ENCODE measurements at places on chromosomes 4 and X.

GRCh38 chr4:653831-654502 is 20.1 kb downstream of the ATP5ME start:
- no peak for DNase-seq

DNA sequence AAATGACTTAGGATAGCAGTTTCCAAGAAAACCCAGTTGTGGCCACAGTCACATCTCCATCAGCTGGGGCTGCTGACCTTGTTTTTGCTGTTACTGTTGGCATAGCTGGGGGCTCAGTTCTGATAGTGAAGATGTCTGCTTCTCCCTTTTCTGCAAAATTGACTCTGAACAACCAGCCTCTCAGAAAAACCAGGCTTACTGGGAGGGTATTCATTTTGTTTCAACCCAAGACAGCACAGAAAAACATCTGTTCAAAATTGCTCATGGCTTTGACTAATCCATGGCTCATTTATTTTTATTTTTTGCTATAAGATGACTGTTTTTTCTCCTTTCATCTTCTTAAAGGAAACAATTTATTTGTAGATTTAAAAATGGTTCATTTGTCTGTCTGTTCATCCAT is 53.1 kb downstream of the RASL11B start:
- no peak for DNase-seq

DNA sequence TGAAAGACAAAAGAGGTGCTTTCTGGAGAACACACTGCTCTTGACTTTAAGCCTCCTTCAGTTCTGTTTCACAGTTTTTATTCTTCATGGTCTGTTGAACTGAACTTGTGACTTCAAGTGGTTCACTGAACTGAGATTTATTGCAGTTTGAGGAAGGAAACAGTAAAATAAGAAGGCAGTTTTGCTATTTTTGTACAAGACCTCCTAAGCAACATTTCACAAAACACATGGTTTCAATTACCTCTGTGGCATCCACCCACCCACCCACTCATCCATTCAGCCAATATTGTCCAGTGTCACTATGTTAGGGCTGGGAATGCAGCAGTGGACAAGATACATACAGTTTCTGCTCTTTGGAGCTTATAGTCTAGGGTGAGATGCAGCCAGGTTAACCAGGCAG is 131.3 kb downstream of the IL1RAPL2 start:
- no peak for DNase-seq

DNA sequence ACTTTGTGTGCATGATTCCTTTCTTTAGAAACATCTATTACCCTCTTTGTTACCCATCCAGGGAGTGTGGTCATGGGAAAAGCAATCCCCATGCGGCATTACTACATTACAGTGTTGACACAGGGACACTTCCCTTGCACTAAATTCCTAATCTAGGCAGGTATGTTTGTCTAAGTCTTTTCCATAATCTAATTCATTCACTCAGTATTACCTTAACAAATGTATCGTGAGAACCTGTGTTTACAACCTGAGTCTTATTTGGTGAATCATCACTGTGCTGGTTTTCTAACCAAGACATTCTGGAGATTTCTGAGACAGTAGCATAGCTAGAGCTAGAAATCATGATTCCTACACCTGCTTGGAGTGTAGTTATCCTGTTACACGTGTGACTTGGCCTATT is 326.8 kb downstream of the BMPR1B start:
- no peak for DNase-seq

- peak; percentile 52 for DNase-seq
These were observed 104.7 kb downstream of the MAML3 start for GRCh38 chr4:140049024-140049848.

GRCh38 chr4:26412381-26413372 is 77.6 kb downstream of the CCKAR start:
- no peak for DNase-seq

DNA sequence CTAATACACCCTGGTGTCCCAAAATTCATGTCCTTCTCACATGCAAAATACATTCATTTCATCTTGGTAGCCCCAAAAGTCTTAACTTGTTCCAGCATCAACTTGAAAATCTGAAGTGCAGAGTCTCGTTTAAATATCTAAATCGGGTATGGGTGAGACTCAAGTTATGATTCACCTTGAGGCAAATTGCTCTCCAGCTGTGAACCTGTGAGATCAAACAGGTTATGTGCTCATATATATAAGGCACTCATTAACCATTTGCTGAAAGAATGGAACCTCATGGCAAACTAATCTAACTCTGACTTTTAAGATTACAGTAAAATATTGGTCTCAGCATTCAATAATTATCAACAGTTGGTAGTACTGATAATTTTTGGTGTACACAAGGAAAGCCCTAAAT is 55.5 kb downstream of the PDLIM5 start:
- DNase-seq = no peak

GRCh38 chrX:46456125-46456922 is 88.9 kb downstream of the ZNF674 start:
- no peak for DNase-seq

DNA sequence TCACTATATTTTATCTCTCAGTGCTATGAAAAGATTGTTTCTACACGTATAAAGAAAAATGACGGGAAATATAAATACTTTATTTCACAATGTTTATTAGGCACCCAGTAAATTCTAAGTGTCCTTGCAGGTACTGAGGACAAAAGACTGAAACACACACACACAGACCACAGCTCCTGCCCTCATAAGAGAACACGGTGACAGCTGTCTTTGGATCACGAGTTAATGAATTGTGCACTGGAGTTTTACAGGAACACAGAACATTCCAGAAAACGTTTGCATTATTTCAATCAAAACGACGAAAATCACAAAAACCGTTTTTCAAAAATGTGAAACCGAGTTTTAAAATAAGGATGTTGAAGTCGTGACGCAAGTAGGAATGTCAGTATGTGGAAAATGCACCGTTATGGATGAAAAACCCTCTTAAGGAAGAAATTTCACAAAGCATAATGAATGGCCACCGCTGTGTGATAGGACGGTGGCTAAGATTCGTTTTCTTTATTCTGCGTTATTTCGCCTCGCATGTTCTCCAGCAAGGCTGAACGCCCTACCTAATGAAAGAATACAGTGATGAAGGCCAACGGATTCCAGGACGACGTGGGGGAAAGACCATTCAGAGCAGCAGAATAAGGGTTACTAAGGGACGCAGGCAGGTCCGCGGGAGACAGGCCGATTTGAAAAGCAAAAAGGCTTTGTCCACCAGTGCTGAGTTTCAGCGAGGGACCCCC is 24.2 kb downstream of the FAM156A start:
- DNase-seq = no peak

GRCh38 chr4:11451716-11452115 is 23.0 kb upstream of the HS3ST1 start:
- DNase-seq = no peak

DNA sequence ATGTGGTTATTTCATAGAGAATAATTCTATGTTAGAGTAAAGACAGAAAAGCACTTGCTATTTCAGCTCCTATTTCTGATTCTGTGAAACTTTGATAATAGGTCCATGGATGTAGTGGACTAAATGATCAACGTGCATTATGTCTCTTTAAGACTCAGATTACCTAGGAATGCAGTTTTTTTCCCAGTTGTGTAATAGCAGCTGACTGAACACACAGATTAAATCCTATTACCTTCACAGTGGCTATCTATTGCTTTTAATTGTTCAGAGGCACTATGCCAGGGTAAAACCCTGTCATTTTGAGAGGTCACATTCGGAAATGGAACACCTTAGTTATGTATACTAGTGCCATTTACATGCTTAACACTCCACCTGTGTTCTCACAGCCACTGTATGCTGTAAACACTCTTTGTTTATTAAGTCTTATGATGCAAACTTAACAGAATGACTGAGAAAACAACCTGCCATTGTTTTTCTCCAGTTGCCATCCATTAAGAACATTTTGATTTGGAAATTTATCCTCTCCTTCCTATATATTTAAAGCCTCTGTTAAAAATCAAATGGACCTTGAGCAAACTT is 70.5 kb downstream of the HPGD start:
- no peak for DNase-seq

GRCh38 chr4:114265342-114265741 is 285.9 kb upstream of the ARSJ start:
- DNase-seq = no peak

GRCh38 chrX:150934453-150934852 is 36.0 kb upstream of the CD99L2 start:
- DNase-seq = no peak

- DNase-seq = no peak
These were observed 137.0 kb downstream of the CPZ start for GRCh38 chr4:8729408-8730149.

- no peak for DNase-seq
These were observed 181.8 kb upstream of the MAOA start for GRCh38 chrX:43474321-43474720.

GRCh38 chr4:2220016-2220630 is 21.8 kb downstream of the HAUS3 start:
- peak; percentile 84 for DNase-seq

DNA sequence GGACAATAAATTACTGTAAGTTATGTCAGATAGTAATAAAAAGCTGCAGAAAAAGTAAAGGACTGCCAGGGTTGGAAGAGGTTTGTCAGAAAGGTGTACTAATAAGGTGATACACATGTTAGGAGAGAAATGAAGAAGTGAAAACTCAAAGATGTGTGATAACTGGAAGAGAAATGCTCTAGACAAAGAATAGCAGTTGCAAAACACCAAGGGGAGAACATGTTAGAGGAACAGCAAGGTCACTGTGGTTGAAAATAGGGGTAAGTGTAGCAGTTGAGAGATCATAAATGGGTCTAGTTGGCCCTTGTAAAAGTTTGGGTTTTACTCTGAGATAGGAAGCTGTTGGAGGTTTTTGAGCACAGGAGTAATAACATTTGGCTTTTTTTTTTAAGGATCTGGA is 46.9 kb downstream of the HSPA4L start:
- DNase-seq = no peak

DNA sequence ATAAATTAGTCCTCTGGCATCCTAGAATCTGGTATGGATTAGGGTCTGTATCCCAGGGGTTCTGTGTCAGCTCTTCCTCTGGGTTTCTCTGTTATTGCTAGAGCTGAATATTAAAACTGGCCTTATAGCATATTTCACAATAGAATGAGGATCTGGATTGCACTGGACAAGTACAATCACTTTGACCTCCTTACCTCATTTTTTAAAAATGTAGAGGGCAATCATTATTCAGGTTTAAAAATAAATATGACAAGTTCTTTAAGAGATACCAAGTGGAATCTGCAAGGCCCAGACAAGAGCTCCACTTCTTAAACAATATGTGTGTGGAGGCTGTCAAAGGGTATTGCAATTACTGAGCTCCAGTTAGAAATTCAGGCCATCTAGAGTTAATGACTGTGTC is 1.4 kb downstream of the PALLD start:
- DNase-seq = no peak

DNA sequence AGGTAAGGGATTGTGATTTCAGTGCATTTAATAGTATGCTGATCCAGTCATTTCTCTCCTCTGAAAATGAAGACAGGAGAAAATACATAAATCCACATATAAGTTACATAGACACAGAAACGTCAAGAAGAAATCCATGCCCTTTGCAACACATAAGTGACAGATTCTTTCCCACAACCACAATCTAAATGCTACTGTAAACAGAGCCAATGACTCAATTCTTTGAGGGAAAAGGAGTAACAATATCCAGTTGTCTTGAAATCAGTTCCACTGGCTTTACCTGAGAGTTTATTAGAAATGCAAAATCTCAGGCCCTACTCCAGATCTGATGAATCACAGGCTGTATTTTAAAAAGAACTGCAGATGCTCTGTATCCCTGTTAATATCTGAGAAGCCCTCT is 66.4 kb downstream of the ARAP2 start:
- DNase-seq = no peak

GRCh38 chr4:4727536-4727935 is 131.9 kb upstream of the MSX1 start:
- no peak for DNase-seq

GRCh38 chr4:1984406-1985191 is 24.2 kb downstream of the NELFA start:
- DNase-seq = no peak

All from activated CD4-positive, alpha-beta T cell treated with anti-CD3 and anti-CD28 coated beads for 48 hours (primary cell).